ENCODE measurements at places on chromosomes 3 and 15. TPM values are rescaled to one million over a fixed set of nuclear protein-coding genes. Genes with fewer than 3 reads are reported as not detected.

The APOD gene
- 1.6 TPM for total RNA-seq

The GPR87 gene
- total RNA-seq = 0.29 TPM

The CASR gene
- total RNA-seq = not detected

The CPLX3 gene
- total RNA-seq = not detected

The OR5K3 gene
- not detected for total RNA-seq

The SI gene
- not detected for total RNA-seq

The PRSS50 gene
- not detected for total RNA-seq

The PPCDC gene
- 9.2 TPM for total RNA-seq

The TRIM42 gene
- total RNA-seq = not detected

The FRMD4B gene
- total RNA-seq = under 0.01 TPM

The NRROS gene
- 0.58 TPM for total RNA-seq

The CD200 gene
- total RNA-seq = not detected

The ZIC1 gene
- total RNA-seq = not detected

The DUOXA2 gene
- total RNA-seq = not detected

The TMPRSS7 gene
- not detected for total RNA-seq

The BNC1 gene
- 7.9 TPM for total RNA-seq

The DNAJA4 gene
- 3.6 TPM for total RNA-seq

The ZNF774 gene
- 1.5 TPM for total RNA-seq

The AEN gene
- total RNA-seq = 42.6 TPM

The CFAP161 gene
- total RNA-seq = 0.66 TPM

The SLC22A13 gene
- 1.2 TPM for total RNA-seq

The SYNPR gene
- total RNA-seq = not detected

The ECE2 gene
- under 0.01 TPM for total RNA-seq

The CCR3 gene
- total RNA-seq = 0.33 TPM

The SENP2 gene
- total RNA-seq = 40.6 TPM

The NEO1 gene
- 16.1 TPM for total RNA-seq

The ACP3 gene
- total RNA-seq = 0.99 TPM

The A4GNT gene
- total RNA-seq = not detected

The NOX5 gene
- 0.83 TPM for total RNA-seq

The TMEM212 gene
- total RNA-seq = not detected

The NR2E3 gene
- not detected for total RNA-seq

The EXD1 gene
- not detected for total RNA-seq

The GOLGA8Q gene
- total RNA-seq = 1.5 TPM

The EAF2 gene
- total RNA-seq = 0.87 TPM

The CPNE4 gene
- not detected for total RNA-seq

The CCDC39 gene
- total RNA-seq = 0.17 TPM

The ANKRD34C gene
- not detected for total RNA-seq

The ROBO2 gene
- 1.0 TPM for total RNA-seq

The CHRM5 gene
- total RNA-seq = under 0.01 TPM

The UROC1 gene
- total RNA-seq = not detected

The TGM4 gene
- not detected for total RNA-seq

The CCR8 gene
- not detected for total RNA-seq

The PPP1R14D gene
- not detected for total RNA-seq

The SLCO3A1 gene
- total RNA-seq = 4.1 TPM

The FMN1 gene
- 23.3 TPM for total RNA-seq

The ATRIP gene
- 6.6 TPM for total RNA-seq

The ZNF80 gene
- not detected for total RNA-seq

The GOLGA8S gene
- total RNA-seq = 0.15 TPM

The NAALADL2 gene
- 19.7 TPM for total RNA-seq

The ALDH1L1 gene
- total RNA-seq = not detected
